ENCODE measurements at places on chromosomes 6 and 20. TPM values are rescaled to one million over a fixed set of nuclear protein-coding genes. Genes with fewer than 3 reads are reported as not detected.
A peak's percentile ranks its signal among the peaks of the same experiment; 100 is the strongest.

DNA sequence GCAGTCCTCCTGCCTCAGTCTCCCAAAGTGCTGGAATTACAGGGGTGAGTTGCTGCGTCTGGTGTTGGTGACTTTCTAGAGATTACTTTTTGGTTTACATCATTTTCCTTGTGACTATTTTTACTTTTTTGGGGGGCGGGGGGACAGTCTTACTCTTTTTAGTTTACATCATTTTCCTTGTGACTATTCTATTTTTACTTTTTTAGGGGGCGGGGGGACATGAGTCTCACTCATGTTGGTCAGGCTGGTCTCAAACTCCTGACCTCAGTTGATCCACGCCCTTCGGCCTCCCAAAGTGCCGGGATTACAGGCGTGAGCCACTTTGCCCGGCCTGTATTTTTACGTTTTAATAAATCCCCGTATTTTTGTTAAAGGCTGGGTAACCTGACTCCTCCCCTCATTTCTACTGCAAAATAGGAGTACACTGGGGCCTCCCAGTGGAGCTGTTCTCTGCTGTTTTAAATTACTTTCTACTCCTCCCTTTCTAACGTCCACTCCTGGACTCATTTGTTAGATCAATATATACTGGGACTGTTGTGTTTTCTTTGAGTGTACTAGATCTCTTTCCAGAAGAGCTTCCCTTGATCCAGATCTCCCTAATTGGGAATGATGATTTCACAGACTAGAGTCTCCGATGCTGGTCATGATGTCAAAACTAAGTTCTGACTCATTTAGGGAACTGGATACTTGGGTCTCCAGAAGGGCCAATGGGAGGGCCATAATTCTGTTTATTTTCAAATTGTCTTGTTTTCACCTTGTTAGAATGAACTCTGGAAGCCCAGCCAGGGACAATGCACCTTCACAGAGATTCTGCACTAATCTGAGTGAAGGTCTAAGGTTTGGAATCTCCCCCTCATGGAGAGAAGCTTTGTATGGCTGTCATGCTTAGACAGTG is 9.2 kb downstream of the HSPA1B start:
- H3K27me3 ChIP-seq, result no peaks in the 10 kb centered on the region
- no peaks in the 10 kb centered on the region for H3K36me3 ChIP-seq
- peak overlapping the region; percentile 95 for H3K4me3 ChIP-seq

DNA sequence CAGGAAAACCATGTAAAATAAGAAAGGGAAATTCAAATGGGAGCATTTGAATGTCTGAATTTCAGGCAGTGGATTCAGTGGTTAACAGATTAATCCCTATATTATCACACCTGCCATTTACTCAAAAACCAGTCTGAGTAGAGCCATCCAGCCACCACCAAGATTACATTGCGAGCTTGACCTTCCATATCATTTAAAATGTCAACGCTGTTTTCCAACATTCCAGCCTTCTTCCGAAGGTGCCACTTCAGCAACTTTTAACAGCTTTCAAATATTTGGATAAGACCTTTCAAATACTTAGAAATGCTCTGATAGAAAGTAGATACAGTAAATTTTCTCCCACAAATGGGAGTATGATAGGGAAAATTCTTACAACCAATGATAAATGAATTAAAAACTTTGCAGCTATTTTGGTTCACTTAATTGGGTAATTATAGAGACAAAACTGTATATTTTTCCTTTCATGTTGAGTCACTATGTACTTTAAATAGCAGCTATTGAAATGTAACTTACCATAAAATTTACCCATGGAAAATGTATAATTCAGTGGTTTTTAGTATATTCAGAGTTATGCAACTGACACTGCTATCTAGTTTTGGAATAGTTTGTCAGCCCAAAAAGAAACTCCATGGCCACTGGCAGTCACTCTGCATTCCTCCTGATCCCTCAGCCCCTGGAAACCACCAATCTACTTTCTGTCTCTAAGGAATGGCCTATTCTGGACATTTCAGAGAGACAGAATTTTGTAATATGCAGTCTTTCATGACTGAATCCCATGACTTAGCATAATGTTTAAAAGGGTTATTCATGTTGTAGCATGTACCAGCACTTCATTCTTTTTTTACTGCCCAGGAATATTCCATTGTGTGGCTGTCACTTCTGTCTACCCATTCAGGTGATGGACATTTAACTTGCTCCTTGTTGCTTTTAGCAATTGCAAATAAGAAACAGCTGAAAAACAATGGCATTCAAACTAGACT is 21.5 kb downstream of the EZR start:
- no peaks in the 10 kb centered on the region for H3K27me3 ChIP-seq
- peaks cover 93% of the 10 kb centered on the region for H3K4me1 ChIP-seq
- H3K27ac ChIP-seq, result no peak overlapping the region
- DNase-seq, result no peak
- no peak overlapping the region for H3K4me3 ChIP-seq

Gene RAET1G
- polyA plus RNA-seq, result not detected

Gene TTLL9
- polyA plus RNA-seq, result not detected

Gene RBBP8NL
- not detected for polyA plus RNA-seq

Gene SOX18
- polyA plus RNA-seq, result not detected

GRCh38 chr6:43853066-43853650 is 83.1 kb downstream of the VEGFA start:
- H3K4me1 ChIP-seq, result no peaks in the 10 kb centered on the region
- DNase-seq, result no peak
- no peaks in the 10 kb centered on the region for H3K27me3 ChIP-seq
- H3K36me3 ChIP-seq, result no peaks in the 10 kb centered on the region

DNA sequence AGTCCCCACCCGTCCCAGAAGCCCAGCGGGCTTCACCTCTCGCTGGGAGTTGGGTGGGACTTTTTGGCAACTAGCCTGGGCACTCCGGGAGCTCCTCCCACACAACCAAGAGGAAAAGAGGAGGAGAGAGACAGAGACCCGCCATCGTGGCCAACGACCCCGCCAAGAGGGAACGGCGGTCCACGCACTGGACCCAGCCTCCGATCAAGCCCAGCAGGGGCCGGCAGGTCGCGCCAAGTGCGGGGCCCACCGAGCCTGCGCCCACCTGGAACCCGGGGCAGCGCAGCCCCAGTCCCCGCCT is 3.0 kb upstream of the TMEM14C start:
- DNase-seq, result no peak
- peaks cover 10% of the 10 kb centered on the region for H3K36me3 ChIP-seq
- H3K4me3 ChIP-seq, result peak overlapping the region; percentile 93

DNA sequence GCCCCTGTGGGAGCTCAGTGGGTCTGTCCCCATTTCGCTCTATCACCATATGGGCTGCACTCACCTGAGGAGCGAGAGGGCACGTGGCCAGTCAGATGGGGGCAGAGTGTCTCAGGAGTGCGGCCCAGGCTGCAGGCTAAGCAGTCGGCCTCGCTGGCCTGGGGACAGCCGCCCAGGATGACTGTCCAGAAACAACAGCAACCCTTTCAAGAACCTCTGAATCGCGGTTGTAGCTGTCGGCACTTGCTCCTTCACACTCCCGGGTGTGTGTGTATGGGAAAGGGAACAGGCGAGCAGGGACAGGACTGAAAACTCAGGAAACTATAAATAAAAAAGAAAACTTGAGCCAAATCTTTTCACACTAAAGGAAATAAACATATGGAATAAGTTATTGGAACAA is 63.1 kb downstream of the TFAP2A start:
- no peak overlapping the region for H3K4me3 ChIP-seq
- peaks cover 6% of the 10 kb centered on the region for H3K36me3 ChIP-seq
- DNase-seq, result no peak
- no peaks in the 10 kb centered on the region for H3K4me1 ChIP-seq

Gene ISM1
- 0.15 TPM for polyA plus RNA-seq

GRCh38 chr20:42703744-42704143 is 486.0 kb downstream of the PTPRT start:
- H3K27me3 ChIP-seq, result no peaks in the 10 kb centered on the region
- H3K27ac ChIP-seq, result no peak overlapping the region
- no peak for DNase-seq

- peaks cover 4% of the 10 kb centered on the region for H3K27me3 ChIP-seq
- DNase-seq, result no peak
- no peak overlapping the region for H3K27ac ChIP-seq
- no peaks in the 10 kb centered on the region for H3K36me3 ChIP-seq
- H3K4me1 ChIP-seq, result no peaks in the 10 kb centered on the region
Observed at GRCh38 chr6:17343215-17343614, 50.2 kb upstream of the CAP2 start.

DNA sequence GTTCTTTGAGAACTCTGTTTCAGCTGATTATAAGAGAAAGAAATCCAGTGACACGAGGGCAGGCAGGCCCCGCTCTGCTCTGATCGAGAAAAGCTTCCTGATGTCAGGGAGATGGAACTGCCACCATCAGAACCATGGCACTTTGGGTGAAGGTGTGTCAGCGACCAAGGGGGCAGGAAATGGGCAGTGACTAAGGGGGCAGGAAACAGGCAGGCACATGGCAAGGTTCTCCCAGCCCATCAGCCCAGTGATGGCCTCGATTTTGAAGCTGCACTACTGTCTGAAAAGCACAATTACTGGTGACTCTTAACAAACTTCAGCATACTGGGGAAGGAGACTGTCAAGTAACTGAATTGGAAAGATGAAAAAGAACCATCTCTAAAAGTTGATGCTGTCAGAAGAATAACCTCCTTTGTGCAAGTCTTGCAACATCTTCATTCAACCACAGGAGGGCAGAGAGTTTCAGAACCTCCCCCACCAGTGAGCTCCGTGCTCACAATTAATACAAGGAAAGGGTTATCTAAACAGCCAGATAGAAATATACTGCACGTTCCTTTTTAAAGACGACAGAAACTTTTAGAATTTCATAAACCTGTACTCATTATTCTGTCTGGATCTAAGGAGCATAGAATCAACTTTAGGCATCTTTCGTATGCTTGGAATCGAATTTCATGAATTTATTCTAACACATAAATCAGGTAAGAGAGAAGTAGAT is 39.1 kb downstream of the TMX4 start:
- H3K4me3 ChIP-seq, result no peak overlapping the region
- H3K27ac ChIP-seq, result no peak overlapping the region
- H3K36me3 ChIP-seq, result peaks cover 19% of the 10 kb centered on the region
- no peaks in the 10 kb centered on the region for H3K27me3 ChIP-seq

DNA sequence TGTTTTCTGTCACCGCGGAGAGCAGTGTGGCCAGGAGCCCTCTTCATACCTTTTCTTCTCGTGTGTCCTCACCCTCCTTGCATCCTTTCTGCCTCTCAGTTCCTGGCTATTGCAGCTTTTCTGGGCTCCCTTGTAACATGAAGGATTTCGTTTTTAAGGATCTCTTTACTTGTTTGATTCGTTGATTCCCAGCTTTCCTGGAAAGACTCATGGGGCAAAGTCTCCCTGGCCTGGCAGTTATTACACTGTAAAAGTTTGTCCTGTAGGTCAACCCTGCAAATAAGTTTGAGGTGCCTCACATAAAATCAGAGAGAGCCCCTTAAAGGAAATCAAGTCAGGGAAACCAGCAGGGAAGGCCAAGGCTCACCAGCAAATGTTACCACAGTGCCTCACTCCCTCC is 70.1 kb downstream of the ISM1 start:
- H3K4me3 ChIP-seq, result no peak overlapping the region
- H3K27me3 ChIP-seq, result peaks cover 4% of the 10 kb centered on the region
- H3K36me3 ChIP-seq, result peaks cover 12% of the 10 kb centered on the region
- no peak overlapping the region for H3K27ac ChIP-seq
- DNase-seq, result no peak

Gene NPBWR2
- not detected for polyA plus RNA-seq

Gene CDC25B
- polyA plus RNA-seq, result 42.0 TPM

Gene KCNK16
- not detected for polyA plus RNA-seq

DNA sequence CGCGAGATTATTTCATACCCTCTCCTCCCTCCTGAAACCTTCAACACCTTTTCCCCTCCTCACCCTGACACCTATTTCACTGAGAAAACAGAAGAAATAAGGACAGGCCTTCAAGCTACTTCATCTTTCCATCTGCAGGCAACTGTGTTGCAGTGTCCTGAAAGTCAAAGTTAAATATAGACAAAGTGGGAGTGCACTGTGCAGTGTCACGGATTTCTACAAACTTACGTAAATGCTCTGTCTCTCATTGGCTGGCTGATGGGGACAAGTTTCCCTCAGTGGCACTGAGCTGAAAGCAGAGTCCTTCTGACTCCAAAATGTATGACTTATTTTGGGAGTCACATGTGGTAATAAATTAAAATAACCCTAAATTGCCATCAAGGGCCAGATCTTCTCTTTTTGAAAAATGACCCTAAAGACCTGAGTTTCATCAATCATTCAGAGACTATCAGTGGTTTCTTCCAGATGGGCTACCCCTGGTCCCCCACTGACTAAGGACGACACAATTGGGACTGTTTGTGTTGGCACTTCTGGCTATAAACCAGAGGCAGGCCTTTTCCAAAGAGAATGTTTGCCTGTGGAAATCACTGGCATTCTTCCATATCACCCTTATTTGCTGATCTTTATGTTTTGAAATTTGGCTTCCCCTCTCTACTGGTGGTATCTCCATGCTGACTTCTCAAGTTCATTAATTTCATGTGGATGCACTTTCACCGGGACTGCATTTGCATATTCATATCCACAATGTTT is 21.6 kb downstream of the ALDH8A1 start:
- H3K4me3 ChIP-seq, result no peak overlapping the region
- H3K4me1 ChIP-seq, result no peaks in the 10 kb centered on the region
- H3K27me3 ChIP-seq, result no peaks in the 10 kb centered on the region
- DNase-seq, result no peak
- no peak overlapping the region for H3K27ac ChIP-seq

- H3K4me1 ChIP-seq, result no peaks in the 10 kb centered on the region
- H3K27me3 ChIP-seq, result no peaks in the 10 kb centered on the region
- no peak overlapping the region for H3K4me3 ChIP-seq
- no peak overlapping the region for H3K27ac ChIP-seq
- DNase-seq, result no peak
Observed at GRCh38 chr20:34989118-34989517, 33.5 kb downstream of the MYH7B start.

Gene MAD2L1BP
- polyA plus RNA-seq, result 17.9 TPM

DNA sequence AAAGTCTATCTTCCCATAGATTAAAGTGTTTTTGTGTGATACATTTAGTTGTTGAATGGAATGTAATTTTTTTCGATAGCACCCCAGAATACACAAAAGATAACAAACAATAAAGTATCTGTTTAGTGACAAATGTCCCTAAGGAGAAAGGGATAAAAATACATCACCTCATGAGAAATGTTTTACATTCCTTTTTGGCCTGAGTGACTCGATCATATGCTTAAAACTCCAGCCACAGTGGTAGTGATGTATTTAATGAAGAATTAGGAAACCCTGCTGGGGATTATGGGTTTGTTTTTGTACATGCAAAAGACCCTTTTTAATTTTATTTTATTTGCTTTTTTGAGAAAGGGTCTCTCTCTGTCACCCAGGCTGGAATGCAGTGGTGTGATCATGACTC is 4.3 kb upstream of the SGK1 start:
- H3K27me3 ChIP-seq, result peaks cover 17% of the 10 kb centered on the region
- H3K27ac ChIP-seq, result no peak overlapping the region
- no peaks in the 10 kb centered on the region for H3K36me3 ChIP-seq
- no peak for DNase-seq
- peaks cover 6% of the 10 kb centered on the region for H3K4me1 ChIP-seq

Gene ENPP4
- 7.8 TPM for polyA plus RNA-seq
